Placental pericyte (primary cell): ENCODE measurements at places on chromosomes 16 and 17. TPM values are rescaled to one million over a fixed set of nuclear protein-coding genes. Genes with fewer than 3 reads are reported as not detected.

Gene GINS3
- 0.66 and 7.6 TPM in 2 replicates for total RNA-seq

Gene C17orf78
- total RNA-seq, result not detected in 2 replicates

Gene VMO1
- 1.8 TPM in 1 of 2 replicates, not detected in the other for total RNA-seq

Gene PPP1R1B
- not detected in 2 replicates for total RNA-seq

Gene TTLL6
- under 0.01 and 0.44 TPM in 2 replicates for total RNA-seq

Gene CD300E
- total RNA-seq, result not detected in 2 replicates

Gene NUDT7
- total RNA-seq, result 11.6 TPM in 2 replicates

Gene PTGES3L
- total RNA-seq, result 0.66 and 1.9 TPM in 2 replicates

Gene AKTIP
- total RNA-seq, result 25.2 and 29.3 TPM in 2 replicates

Gene GUCY2D
- not detected in 2 replicates for total RNA-seq

Gene TBC1D3C
- total RNA-seq, result not detected in 2 replicates

Gene MYH1
- total RNA-seq, result not detected in 2 replicates

Gene RAB11FIP4
- total RNA-seq, result under 0.01 and 0.44 TPM in 2 replicates

Gene ERN2
- total RNA-seq, result not detected in 2 replicates

Gene CDH15
- total RNA-seq, result 0.14 and 0.66 TPM in 2 replicates

Gene GP1BA
- under 0.01 TPM in 1 of 2 replicates, not detected in the other for total RNA-seq

Gene STAT5A
- total RNA-seq, result 4.6 and 7.7 TPM in 2 replicates

Gene ADAD2
- total RNA-seq, result not detected in 2 replicates

Gene ASGR1
- 0.86 and 1.5 TPM in 2 replicates for total RNA-seq

Gene LRRC37A
- 4.0 and 4.2 TPM in 2 replicates for total RNA-seq
